ENCODE measurements at places on chromosomes 3 and 15. TPM values are rescaled to one million over a fixed set of nuclear protein-coding genes. Genes with fewer than 3 reads are reported as not detected.

The HGD gene
- 0.32 TPM for total RNA-seq

The MRAS gene
- total RNA-seq = 29.1 TPM

The DVL3 gene
- total RNA-seq = 36.6 TPM

The GP5 gene
- total RNA-seq = under 0.01 TPM

The AMT gene
- total RNA-seq = 4.4 TPM

The RETNLB gene
- total RNA-seq = not detected

The CP gene
- total RNA-seq = not detected

The MLF1 gene
- 8.2 TPM for total RNA-seq

All from bronchial smooth muscle cell (primary cell).